Breast epithelium (tissue), 4 donors: ENCODE measurements at places on chromosomes 13 and 19.

- H3K27ac ChIP-seq, result peak overlapping the region; percentile 91
- peak overlapping the region; percentile 70 for H3K4me3 ChIP-seq
- no peaks in the 10 kb centered on the region for H3K4me1 ChIP-seq
Measured at GRCh38 chr19:50205681-50206138, 2.3 kb downstream of the MYH14 start.

DNA sequence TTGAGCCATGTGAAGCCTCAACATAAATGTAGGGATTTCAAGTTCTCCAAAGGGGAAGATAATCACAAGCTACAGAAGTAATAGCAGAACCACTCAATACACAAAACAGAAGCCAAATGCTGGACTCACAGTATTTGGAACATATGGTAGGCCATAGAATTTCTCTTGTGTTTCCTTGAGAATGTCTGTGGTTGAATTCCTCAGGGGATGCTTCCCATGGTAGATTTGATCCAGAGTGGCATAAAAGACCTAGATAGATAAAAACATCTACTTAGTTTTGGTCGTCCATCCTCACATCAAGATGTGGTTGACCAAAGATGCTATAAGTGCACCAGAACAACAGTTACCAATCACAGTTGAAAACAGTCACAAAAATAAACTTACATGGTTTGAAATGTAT is 83.4 kb downstream of the MIPEP start:
- H3K36me3 ChIP-seq, result no peaks in the 10 kb centered on the region
- H3K27me3 ChIP-seq, result no peaks in the 10 kb centered on the region
- H3K4me3 ChIP-seq, result no peak overlapping the region
- no peaks in the 10 kb centered on the region for H3K4me1 ChIP-seq
- no peak overlapping the region for H3K27ac ChIP-seq
- no peak for DNase-seq

GRCh38 chr13:100546713-100547405 is 41.7 kb downstream of the GGACT start:
- peaks cover 4% of the 10 kb centered on the region for H3K4me1 ChIP-seq
- no peak for DNase-seq
- no peak overlapping the region for H3K4me3 ChIP-seq

DNA sequence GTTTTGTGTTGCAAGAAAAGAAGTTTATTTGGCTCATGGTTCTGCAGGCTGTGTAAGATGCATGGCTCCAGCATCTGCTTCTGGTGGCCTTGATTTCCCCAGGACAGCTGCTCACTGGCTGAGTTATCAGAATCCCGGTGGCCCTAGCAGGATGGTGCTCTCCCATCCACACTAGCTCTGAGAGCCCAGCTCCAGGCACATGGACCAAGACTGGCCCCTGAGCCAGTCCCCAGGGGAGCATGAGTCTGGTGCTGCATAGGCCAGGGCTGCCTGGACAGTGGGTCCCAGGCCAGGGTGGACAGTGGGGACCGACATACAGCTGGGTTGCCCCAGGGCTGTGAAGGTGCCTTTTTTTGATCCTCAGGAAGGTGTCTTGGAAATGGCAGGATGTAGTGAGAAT is 10.4 kb downstream of the ADGRE2 start:
- no peaks in the 10 kb centered on the region for H3K36me3 ChIP-seq
- no peaks in the 10 kb centered on the region for H3K27me3 ChIP-seq
- no peak overlapping the region for H3K27ac ChIP-seq
- H3K4me1 ChIP-seq, result no peaks in the 10 kb centered on the region

DNA sequence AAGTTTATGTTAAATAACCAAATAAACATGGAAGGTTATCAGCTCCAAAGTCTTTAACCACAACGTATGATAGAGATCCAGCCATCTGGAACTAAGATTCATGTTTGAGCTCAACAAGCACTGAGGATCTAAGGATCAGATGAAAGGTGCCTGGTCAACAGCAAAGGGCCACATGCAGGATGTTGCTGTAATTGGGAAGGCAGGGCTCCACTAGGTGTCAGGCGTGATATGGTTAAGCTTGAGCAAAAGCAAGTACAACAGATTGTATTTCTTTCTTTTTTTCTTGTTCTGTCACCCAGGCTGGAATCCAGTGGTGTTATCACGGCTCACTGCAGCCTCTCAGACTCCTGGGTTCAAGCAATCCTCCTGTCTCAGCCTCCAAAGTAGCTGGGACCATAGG is 12.0 kb downstream of the EBPL start:
- no peak for DNase-seq
- no peaks in the 10 kb centered on the region for H3K4me1 ChIP-seq
- no peak overlapping the region for H3K27ac ChIP-seq
- H3K27me3 ChIP-seq, result no peaks in the 10 kb centered on the region
- no peaks in the 10 kb centered on the region for H3K36me3 ChIP-seq
- no peak overlapping the region for H3K4me3 ChIP-seq

DNA sequence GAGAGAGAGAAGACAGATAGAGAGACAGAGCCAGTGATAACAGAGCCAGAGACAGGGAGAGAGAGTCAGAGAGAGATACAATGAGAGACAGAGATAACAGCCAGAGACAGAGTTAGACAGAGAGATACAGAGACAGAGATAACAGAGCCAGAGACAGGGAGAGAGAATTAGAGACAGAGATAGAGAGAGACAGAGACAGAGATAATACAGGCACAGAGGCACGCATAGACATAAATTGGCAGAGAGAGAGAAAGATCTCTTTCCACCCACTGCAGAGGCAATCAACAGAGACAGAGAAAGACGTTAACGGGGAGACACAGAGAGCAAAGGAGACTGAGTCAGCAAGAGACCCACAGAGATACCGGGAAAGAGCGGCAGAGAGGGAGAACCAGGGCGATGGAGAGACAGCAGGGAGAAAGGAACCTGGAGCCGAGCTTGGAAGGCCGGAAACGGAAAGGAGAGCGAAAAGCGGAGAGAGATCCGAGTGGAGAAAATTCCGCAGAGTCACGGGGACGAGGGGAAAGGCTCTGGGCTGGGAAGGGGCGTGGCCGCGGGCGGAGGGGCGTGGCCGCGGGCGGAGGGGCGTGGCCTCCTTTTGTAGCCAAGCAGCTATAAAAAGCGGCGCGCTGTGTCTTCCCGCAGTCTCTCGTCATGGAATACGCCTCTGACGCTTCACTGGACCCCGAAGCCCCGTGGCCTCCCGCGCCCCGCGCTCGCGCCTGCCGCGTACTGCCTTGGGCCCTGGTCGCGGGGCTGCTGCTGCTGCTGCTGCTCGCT is at the start of gene TNFSF9:
Gene TNFSF9 (plus strand): TSS at position 641 of the 777 bp plus-strand sequence. CDS start 11 bp downstream, at position 652.
- no peaks in the 10 kb centered on the region for H3K36me3 ChIP-seq
- DNase-seq, result peak; percentile 72
- peak within 1 kb of the TSS; percentile 39 for H3K27ac ChIP-seq
- peak within 1 kb of the TSS; percentile 55 for H3K4me3 ChIP-seq
- H3K27me3 ChIP-seq, result peaks cover 25% of the 10 kb centered on the region

DNA sequence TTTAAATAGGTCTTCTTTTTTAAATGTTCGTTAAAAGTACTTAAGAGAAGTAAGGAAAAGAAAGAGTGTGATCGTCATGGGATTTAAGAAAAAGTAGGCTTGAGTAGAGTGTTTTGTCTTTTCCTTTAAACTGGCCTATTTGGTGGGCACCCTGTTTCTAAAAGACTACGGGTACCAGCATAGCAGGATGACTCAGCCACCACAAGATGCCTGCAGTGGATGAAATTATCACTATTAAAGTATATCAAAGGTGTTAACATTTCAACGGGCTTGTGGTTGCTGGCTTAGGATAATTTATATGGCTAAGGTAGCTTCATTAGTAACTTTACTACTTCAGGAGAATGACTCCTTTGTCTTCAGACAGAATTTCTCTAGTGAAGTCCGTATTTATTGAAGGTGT is 112.6 kb downstream of the STARD13 start:
- H3K27me3 ChIP-seq, result no peaks in the 10 kb centered on the region
- no peak overlapping the region for H3K4me3 ChIP-seq
- no peaks in the 10 kb centered on the region for H3K36me3 ChIP-seq
- DNase-seq, result no peak
- no peak overlapping the region for H3K27ac ChIP-seq
- H3K4me1 ChIP-seq, result no peaks in the 10 kb centered on the region

DNA sequence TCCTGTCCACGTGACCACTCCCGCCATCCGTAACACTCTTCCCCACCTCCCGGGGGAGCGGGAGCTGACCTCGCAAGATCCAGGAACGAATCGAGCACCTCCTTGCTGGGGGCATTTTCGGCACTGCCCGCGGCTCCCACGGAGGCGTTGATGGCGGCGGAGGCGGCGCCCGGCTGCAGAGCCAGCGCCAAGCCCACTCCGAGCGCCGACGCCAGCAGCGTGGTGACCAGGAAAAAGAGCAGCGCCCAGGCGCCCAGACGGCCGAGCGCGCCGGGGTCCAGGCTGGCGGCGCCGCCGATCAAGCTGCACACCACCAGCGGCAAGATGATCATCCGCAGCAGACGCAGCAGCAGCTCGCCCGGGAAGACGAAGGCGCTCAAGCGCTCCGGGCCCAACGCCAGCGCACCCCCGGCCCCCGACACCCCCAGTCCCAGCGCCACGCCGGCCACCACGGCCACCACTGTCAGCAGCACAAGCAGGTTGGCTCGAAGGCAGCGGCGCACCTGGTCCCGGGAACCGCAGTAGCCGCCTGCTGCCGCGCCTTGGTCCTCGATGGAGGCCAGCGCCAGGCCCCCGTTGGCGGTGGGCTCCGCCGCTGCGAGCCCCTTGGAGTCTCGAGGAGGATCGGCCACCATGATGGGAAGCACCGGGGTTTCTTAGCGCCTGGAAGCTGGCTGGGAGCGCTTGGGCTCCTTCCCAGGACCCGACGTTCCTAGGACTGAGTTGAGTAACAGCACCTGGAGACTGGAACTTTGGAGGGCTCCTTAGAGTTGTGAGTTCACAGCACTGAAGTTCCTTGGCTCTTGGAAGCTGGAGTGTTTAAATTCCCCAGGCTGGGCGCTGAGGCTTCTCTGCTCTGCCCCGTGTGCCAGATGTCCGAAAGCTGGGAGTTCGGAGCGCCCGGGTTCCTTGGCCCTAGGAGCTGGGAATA is 798 bp downstream of the SLC1A5 start:
- H3K4me3 ChIP-seq, result peak overlapping the region; percentile 94
- H3K36me3 ChIP-seq, result no peaks in the 10 kb centered on the region
- no peaks in the 10 kb centered on the region for H3K27me3 ChIP-seq
- H3K4me1 ChIP-seq, result peaks cover 15% of the 10 kb centered on the region

- H3K4me1 ChIP-seq, result no peaks in the 10 kb centered on the region
- no peak for DNase-seq
- no peaks in the 10 kb centered on the region for H3K36me3 ChIP-seq
- H3K27me3 ChIP-seq, result no peaks in the 10 kb centered on the region
Measured at GRCh38 chr13:67520886-67521285, 290.8 kb upstream of the PCDH9 start.

- DNase-seq, result no peak
- H3K27me3 ChIP-seq, result no peaks in the 10 kb centered on the region
- H3K36me3 ChIP-seq, result no peaks in the 10 kb centered on the region
- no peaks in the 10 kb centered on the region for H3K4me1 ChIP-seq
- H3K4me3 ChIP-seq, result no peak overlapping the region
Measured at GRCh38 chr13:75495938-75496337, 14.0 kb upstream of the TBC1D4 start.

DNA sequence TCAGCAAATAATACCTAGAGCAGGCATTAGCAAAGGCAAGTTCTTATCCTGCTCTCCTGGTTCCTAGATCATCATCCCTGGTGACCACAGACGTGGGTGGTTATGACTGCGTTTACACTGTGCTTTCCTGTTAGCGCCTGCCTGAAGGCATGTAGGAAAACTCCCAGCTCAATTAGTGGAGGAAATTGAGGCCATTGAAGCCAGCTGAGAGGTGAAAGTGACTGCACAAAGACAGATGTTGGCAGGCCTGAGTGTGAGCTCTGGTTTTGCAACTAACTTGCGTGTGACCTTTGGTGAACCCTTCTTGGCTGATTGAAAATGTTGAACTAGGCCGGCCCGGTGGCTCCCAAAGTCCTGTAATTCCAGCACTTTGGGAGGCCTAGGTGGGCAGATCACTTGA is 17.5 kb upstream of the NWD1 start:
- no peaks in the 10 kb centered on the region for H3K27me3 ChIP-seq
- peak overlapping the region; percentile 48 for H3K27ac ChIP-seq
- peak; percentile 88 for DNase-seq
- no peak overlapping the region for H3K4me3 ChIP-seq

GRCh38 chr19:11448923-11449554 is 13.6 kb downstream of the PRKCSH start:
- H3K4me3 ChIP-seq, result no peak overlapping the region
- DNase-seq, result no peak
- peaks cover 17% of the 10 kb centered on the region for H3K36me3 ChIP-seq
- no peaks in the 10 kb centered on the region for H3K4me1 ChIP-seq
- H3K27ac ChIP-seq, result no peak overlapping the region

GRCh38 chr13:18978447-18978846 is 203.2 kb downstream of the TUBA3C start:
- no peaks in the 10 kb centered on the region for H3K27me3 ChIP-seq
- no peak for DNase-seq
- no peak overlapping the region for H3K27ac ChIP-seq
- H3K4me3 ChIP-seq, result no peak overlapping the region
- H3K4me1 ChIP-seq, result no peaks in the 10 kb centered on the region

DNA sequence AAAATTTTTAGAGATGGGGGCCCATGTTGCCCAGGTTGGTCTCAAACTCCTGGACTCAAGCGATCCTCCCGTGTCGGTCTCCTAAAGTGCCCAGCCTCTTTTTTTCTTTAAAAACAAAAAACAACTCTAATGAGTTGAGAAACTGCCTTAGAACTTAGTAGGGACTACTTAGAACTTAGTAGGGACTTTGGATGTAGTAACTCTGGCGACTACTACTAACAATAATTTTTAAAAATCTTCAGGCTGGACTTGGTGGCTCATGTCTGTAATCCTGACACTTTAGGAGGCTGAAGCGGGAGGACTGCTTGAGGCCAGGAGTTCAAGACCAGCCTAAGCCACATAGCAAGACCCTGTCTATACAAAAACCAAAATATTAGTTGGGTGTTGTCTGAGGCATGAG is 515 bp upstream of the C19orf67 start:
- no peaks in the 10 kb centered on the region for H3K36me3 ChIP-seq
- no peak for DNase-seq
- H3K4me3 ChIP-seq, result no peak overlapping the region
- no peaks in the 10 kb centered on the region for H3K4me1 ChIP-seq
- H3K27me3 ChIP-seq, result no peaks in the 10 kb centered on the region
- H3K27ac ChIP-seq, result no peak overlapping the region

- no peaks in the 10 kb centered on the region for H3K36me3 ChIP-seq
- H3K4me1 ChIP-seq, result no peaks in the 10 kb centered on the region
- H3K27me3 ChIP-seq, result no peaks in the 10 kb centered on the region
- H3K4me3 ChIP-seq, result no peak overlapping the region
- DNase-seq, result no peak
Measured at GRCh38 chr13:49810567-49811526, 18.4 kb upstream of the KPNA3 start.
